Smooth muscle cell of the coronary artery (primary cell): ENCODE measurements at places on chromosomes 1 and 21. TPM values are rescaled to one million over a fixed set of nuclear protein-coding genes. Genes with fewer than 3 reads are reported as not detected.

CFAP126 gene
- total RNA-seq: not detected in 2 replicates

TPTE gene
- not detected in 2 replicates for total RNA-seq

EDARADD gene
- total RNA-seq: not detected in 2 replicates

AZIN2 gene
- 4.8 and 10.2 TPM in 2 replicates for total RNA-seq

CRYBG2 gene
- total RNA-seq: not detected in 2 replicates

TSACC gene
- not detected in 2 replicates for total RNA-seq

ZMYND12 gene
- 0.15 and 0.59 TPM in 2 replicates for total RNA-seq

TIE1 gene
- total RNA-seq: 3.5 and 6.2 TPM in 2 replicates

TNFRSF18 gene
- not detected in 2 replicates for total RNA-seq

CRNN gene
- not detected in 2 replicates for total RNA-seq

GJB5 gene
- not detected in 2 replicates for total RNA-seq

INTS7 gene
- total RNA-seq: 9.5 and 11.6 TPM in 2 replicates

RNF11 gene
- 39.3 and 151 TPM in 2 replicates for total RNA-seq

F13B gene
- not detected in 2 replicates for total RNA-seq

HFM1 gene
- total RNA-seq: 0.08 and 0.23 TPM in 2 replicates

DNAJC28 gene
- total RNA-seq: 0.12 and 1.4 TPM in 2 replicates

NPL gene
- total RNA-seq: 0.98 and 3.5 TPM in 2 replicates

IGSF9 gene
- total RNA-seq: 0.12 TPM in 1 of 2 replicates, not detected in the other

WNT2B gene
- 1.2 and 1.7 TPM in 2 replicates for total RNA-seq

UBE4B gene
- total RNA-seq: 16.3 and 22.9 TPM in 2 replicates

ROR1 gene
- 7.4 and 15.1 TPM in 2 replicates for total RNA-seq

AK5 gene
- total RNA-seq: 14.3 and 46.1 TPM in 2 replicates

OLIG2 gene
- total RNA-seq: not detected in 2 replicates

ANKRD34A gene
- 0.15 and 0.35 TPM in 2 replicates for total RNA-seq

RIIAD1 gene
- total RNA-seq: not detected in 2 replicates

SPOCD1 gene
- 7.0 and 14.7 TPM in 2 replicates for total RNA-seq

NBPF4 gene
- total RNA-seq: not detected in 2 replicates

RSRP1 gene
- 112 and 222 TPM in 2 replicates for total RNA-seq
